Upper lobe of right lung (tissue), 1 donor: ENCODE measurements at places on chromosomes 3 and 15. TPM values are rescaled to one million over a fixed set of nuclear protein-coding genes. Genes with fewer than 3 reads are reported as not detected.

The IP6K2 gene
- total RNA-seq, result 44.2 TPM

- no peak for DNase-seq
Observed at GRCh38 chr3:104180906-104181305, 1185.8 kb upstream of the ALCAM start.

- no peak for DNase-seq
Observed at GRCh38 chr15:61680260-61681037, 379.8 kb downstream of the VPS13C start.

- no peak for DNase-seq
Observed at GRCh38 chr15:81752546-81752942, 293.3 kb downstream of the MEX3B start.

- DNase-seq, result no peak
Observed at GRCh38 chr15:85542895-85543331, 162.5 kb downstream of the AKAP13 start.

The PP2D1 gene
- total RNA-seq, result not detected

- no peak for DNase-seq
Observed at GRCh38 chr3:40226636-40227035, 82.9 kb upstream of the EIF1B start.

GRCh38 chr3:29463304-29463703, 182.4 kb downstream of the RBMS3 start:
- no peak for DNase-seq

DNA sequence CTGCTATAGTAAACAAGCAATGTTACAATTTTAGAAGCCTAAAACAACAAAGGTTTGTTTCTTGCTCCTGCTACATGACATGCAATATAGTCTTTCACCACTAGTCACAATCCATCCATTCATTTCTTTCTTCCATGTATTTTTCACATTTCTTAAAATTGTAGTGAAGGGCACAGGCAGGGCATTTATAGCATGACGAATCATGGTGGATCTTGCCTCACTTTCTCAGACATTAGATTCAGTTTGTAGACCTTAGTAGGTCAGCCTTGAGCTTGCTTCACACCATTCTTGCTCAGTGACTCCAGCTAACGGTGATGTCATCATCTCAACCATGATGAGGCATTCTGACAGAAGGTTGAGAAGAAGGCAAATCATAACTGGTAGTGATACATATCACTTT, 546.8 kb downstream of the TBL1XR1 start:
- no peak for DNase-seq

GRCh38 chr3:13620776-13621365, 71.9 kb downstream of the FBLN2 start:
- DNase-seq, result no peak

The CLDN16 gene
- total RNA-seq, result 0.14 TPM

DNA sequence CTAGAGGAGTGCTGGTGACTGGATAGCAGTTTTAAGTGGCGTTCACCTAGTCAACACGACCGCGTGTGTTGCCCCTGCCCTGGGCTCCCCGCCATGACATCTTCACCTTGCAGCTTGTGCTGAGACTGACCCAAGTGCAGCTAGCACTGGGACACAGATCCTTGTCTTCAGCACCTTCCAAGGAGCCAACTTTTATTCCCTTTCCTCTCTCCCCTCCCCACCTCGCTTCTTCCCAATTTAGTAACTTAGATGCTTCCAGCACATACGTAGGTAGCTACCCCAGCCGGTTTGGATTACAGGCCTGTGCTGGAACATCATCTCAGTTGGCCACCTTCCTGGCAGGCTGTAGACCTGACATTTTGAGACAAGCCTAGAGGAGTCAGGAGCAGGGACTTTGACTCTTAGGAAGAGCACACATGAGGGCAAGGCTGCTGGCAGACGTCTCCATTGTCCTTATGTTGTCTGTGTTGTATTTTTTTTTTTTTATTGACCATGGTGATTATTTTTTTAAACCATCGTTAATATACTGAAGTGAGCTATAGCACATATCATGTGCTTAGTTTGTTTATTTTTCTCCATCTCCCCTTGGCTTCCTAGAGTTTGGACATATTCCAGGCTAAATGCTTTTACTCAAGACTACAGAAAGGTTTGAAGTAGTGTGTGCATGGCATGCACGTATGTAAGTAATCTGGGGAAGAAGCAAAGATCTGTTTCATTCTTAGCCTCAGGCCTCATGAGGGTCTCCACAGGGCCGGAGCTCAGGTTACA, 61.1 kb downstream of the AAGAB start:
- no peak for DNase-seq

DNA sequence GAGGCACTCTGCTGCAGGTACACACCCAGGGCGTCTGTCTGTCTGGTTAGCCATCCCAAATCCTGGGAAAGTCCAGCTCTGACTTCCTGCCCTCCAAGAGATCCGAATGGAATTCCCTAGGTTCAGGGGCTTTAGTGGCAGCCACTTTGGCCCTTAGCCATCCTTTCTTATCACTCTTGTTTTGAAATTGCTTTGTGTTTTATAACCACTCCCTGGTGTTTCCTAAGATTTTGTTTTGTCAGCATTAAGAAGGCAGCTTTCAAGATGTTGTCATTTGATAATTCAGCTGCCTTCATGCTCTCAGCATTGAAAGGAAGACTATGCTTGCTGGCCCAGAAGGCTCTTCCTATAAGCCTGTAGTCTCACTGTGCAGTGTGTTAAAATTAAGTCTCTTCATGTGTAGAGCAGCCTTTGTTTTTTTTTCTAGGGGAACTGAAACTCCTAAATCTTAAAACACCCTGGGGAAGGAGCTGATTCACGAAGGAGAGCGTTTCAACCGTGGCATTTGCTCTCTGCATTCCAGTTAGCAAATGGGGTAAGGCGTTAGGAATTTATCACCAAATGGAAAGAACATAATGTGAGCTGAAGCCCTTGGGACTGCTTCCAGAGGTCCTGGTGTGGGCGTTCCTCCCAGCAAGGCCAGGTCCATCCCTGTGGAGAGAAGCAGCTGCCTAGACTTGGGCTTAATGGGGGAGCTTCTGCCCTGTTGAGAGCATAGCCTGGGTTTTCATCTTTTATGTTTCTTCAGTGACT, 14.2 kb upstream of the CLEC3B start:
- DNase-seq, result peak; percentile 67

The CDHR4 gene
- total RNA-seq, result not detected

DNA sequence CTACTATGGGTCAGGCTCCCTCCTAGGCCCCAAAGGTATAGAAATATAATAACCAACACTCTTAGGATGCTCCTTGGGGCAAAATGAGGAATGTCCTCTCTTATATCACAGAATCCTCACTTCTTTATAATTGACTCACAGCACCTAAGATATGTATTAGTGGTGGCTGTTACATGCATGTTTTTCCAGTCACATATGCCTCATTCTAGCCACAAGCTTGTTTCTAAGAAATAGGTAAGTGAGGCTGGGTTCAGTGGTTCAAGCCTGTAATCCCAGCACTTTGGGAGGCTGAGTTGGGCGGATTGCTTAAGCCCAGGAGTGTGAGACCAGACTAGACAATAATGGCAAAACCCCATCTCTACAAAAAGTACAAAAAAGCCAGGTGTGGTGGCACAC, 57.9 kb upstream of the PSMD6 start:
- DNase-seq, result no peak

DNA sequence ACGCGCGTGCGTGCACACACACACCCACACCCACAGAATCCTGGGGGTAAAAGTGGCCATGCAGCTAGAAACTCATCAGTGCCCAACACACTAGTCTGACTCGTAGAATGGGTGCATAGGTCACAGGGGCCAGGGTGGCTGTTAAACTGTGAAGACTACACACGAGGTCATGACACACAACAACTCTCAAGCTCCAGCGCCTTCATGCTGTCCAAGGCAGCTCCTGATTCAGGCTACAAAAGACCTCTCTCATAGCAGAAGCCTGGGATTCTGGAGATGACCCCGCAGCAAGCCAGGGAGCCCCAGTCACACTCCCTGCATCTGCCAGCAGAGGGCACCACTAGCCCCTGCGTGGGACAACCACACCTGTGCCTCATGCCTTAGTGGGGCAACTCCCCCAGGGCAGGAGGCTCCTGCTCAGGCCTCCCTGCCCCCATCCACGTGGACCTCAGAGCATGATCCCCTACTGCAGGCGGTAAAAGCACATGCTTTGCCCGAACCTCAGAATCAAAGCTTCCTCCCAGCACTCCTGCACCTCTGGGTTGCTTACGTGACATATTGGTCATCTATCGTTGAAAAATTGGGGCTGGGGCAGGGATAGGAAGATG, 93.1 kb downstream of the LRIG1 start:
- peak; percentile 83 for DNase-seq

The NR2F2 gene
- total RNA-seq, result 88.1 TPM

GRCh38 chr3:51297333-51297732, 87.8 kb upstream of the MANF start:
- DNase-seq, result no peak

- DNase-seq, result no peak
Observed at GRCh38 chr3:191136347-191136746, 62.7 kb upstream of the OSTN start.

The GPR160 gene
- 22.3 TPM for total RNA-seq

- peak; percentile 82 for DNase-seq
Observed at GRCh38 chr15:69031013-69032001, 16.8 kb downstream of the NOX5 start.

GRCh38 chr15:50906954-50907600, 1.4 kb upstream of the AP4E1 start:
- no peak for DNase-seq

The ANP32A gene
- 114 TPM for total RNA-seq
